Mesothelial cell of epicardium (in vitro differentiated cells): ENCODE measurements at places on chromosomes 4 and X.

DNA sequence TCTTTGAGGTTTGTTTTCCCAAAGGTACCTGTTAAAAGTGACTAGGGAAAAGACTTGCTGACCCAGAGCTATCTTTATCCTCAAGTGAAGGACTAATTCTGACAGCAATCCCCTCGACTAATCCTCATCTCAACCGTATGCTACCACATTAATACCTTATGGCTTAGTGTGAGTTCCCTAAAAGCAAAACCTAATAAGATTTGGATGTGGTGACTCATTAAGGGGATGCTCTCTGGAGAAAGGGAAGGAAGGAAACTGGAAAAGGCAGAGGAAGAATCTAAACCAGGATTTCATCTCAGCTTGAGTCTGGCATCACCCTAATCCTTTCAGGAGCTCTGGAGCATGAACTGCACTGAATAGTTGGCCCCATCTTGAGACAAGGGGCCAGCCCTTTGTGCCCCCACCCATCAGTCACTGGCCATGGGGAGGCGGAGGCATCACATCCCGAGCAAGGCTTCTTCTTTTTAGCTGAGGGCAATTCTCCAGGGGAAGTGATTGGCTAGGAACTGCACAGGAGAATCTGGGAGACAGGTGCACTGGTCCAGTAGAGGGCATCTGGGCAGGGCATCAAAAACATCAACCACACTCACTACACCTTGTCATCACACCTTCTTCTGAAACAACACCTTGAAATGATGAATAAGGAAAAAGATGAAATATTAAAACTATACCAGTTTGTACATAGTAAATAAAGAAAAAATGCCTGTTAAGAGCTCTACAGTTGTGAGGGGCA, 6.9 kb upstream of the BBS7 start:
- no peak for DNase-seq

GRCh38 chrX:40148385-40149285, 50.9 kb upstream of the BCOR start:
- DNase-seq: no peak

DNA sequence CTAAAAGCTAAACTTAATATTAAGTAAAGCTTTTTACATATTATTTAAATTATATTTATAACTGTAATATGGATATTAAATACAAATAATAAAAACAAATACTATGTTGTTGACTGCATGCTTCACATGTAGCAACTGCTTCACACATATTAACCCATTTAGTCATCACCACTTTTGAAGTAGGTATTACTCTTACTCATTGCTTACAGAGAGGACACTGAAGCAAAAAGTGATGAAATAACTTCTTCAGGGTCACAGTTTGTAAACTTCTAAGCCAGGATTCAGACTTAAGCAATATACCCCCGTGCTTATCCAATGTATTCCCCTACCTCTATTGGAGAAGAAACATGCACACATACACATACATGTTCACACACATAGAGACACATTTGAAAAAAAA, 166.6 kb downstream of the DKK2 start:
- no peak for DNase-seq

- no peak for DNase-seq
These were observed 40.5 kb upstream of the BMP3 start for GRCh38 chr4:80989921-80990544.

DNA sequence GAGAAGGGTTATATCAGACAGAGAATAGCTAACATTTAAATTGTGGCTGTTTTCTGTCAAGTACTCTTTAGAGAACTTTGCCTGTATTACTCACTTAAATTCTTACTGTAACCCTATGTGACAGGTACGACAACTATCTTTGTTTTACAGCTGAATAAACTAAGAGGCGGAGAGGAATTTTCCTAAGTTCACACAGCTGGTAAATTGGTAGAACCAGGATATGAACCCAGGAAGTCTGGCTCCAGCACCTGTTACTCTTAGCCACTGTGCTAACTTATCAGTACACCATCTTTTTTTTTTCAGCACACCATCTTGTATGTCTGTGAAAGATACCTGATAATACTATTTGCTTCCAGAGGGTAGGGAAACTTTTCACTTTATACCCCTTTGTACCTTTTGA, 2.0 kb upstream of the SYP start:
- no peak for DNase-seq

- DNase-seq: no peak
These were observed 3.3 kb downstream of the TRIM2 start for GRCh38 chr4:153207567-153207966.

DNA sequence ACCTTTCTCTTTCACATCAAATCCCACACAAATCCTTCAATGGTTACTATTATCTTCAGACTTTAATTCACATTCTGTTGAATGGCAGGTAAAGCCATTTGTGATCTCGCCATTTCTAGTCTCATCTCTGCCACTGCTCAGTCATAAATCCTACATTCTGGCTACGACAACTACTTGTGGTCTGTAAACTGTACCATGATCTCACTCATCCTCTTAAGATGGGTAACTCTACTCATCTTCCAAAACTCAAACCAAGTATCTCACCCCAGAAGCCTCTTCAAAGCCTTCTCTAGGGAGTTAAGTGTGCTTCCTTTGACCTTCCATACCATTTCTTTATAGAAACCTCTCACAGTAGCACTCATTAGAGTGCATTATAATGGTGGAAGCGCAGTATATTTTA, 101.8 kb downstream of the NEK1 start:
- DNase-seq: no peak
